ENCODE measurements at places on chromosomes 6 and 20.

- no peak for DNase-seq
Measured at GRCh38 chr6:45105170-45105820, 222.8 kb upstream of the RUNX2 start.

DNA sequence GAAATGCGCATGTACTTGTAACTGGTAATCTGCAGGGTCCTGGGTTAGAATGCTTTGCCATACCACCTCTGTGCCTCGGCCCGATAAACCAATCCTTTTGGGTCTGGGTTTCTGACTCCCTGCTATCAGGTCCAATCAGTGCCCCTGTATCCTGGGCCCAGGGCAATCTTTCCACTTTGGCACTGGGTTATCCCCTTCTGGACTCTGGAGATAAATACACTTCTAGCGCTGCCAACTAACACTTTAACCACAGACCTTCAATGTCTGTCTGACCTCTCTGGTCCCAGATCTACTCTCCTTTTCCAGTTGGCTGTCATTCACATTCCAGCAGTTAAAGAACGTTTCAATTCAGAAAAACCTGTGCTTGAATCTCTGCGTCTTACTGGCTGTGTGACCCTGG is 55.3 kb downstream of the DNAAF9 start:
- DNase-seq, result no peak

GRCh38 chr6:119172824-119173223 is 94.4 kb upstream of the FAM184A start:
- no peak for DNase-seq

DNA sequence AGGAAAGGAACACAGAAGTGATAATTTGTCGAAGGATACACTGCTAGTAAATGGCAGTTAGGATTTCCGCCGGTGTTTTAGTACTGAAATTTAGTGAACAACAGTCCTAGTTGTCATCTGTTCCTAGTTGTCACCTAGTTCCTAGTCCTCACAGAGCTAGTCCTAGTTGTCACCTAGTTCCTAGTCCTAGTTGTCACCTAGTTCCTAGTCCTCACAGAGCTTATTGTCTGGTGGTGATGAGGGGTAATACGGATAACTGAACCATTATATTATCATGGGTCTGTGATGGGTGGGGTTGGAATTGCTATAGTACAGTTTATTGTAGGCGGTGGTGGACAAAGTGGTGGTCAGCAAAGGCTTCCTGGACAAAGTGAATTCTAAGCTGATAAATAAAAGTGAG is 1.8 kb downstream of the SNRNP48 start:
- DNase-seq, result no peak

DNA sequence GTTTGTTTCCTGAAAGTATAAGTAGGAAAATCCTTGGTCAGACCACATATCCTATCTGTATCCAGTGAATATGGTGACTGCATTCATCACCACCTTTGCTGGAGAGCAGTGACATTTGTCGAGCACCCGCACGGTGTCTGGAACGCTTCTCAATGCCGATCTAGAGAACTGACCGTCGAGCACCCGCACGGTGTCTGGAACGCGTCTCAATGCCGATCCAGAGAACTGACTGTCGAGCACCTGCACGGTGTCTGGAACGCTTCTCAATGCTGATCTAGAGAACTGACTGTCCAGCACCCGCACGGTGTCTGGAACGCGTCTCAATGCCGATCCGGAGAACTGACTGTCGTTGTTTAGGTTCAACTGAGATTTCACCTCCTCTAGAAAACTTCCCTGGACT is 67.8 kb downstream of the HUS1B start:
- no peak for DNase-seq

- peak; percentile 60 for DNase-seq
Measured at GRCh38 chr6:32462609-32463008, 22.9 kb downstream of the HLA-DRA start.

GRCh38 chr20:44746367-44747165 is 901 bp downstream of the KCNK15 start:
- no peak for DNase-seq

DNA sequence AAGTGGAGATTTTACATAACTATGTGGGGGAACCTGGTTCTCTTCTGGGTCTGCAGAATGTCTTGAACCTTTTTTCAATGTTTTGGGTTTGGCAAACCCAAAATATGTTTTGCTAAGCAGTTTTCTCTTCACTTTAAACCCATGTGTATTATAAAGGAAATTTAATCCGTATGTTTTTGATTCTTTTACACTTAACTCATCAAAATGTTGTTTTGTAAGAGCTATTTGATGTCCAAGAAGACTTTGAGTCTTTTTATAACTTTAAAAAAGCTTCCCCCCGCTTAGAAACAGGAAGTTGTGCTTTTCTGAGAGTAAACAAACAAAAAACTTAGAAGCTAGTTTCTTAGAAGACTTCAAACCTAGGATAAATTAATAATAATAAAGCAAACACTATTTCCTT is 81.9 kb upstream of the CEP162 start:
- no peak for DNase-seq

GRCh38 chr20:325889-326644 is 715 bp downstream of the SOX12 start:
- DNase-seq, result peak; percentile 65

Data from stimulated activated naive CD8-positive, alpha-beta T cell treated with anti-CD3 and anti-CD28 coated beads, Interleukin-15, Interleukin-2, amounts not matched to agents 100 U/mL and 50 U/mL, for 24 hours (primary cell).